Activated naive CD8-positive, alpha-beta T cell treated with anti-CD3 and anti-CD28 coated beads, Interleukin-2, amount 10 ng/mL, durations not matched to agents 7 days and 5 days (primary cell): ENCODE measurements at places on chromosomes 2 and 18. TPM values are rescaled to one million over a fixed set of nuclear protein-coding genes. Genes with fewer than 3 reads are reported as not detected.
A peak's percentile ranks its signal among the peaks of the same experiment; 100 is the strongest.

DNA sequence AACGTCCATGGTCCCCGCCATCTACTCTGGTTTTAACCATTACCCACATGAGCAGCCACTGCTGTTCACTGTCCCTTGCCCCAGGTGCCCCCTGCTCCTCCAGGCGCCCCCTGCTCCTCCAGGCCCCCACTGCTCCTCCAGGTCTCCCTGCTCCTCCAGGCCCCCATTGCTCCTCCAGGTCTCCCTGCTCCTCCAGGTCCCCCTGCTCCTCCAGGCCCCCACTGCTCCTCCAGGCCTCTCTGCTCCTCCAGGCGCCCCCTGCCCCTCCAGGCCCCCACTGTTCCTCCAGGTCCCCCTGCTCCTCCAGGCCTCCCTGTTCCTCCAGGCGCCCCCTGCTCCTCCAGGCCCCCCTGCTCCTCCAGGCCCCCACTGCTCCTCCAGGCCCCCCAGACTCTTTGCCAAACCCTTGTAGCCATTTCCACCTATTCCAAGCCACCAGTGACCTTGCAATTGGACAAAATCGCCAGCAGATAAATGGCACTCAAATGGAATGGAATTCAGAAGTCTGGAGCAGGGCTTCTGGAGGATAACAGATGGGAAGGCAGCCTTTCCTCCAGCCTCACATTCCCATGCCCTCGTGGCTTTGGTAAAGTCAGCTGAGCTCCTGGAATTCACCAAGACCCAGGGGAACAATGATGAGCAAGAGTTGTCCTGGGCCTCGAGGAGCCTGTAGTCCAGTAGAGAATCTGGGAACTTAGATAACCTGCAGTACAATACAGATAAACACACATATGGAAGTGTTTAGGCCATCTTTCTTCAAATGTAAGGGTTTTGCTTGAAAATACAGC lies 13.3 kb upstream of the RPL31 start:
- DNase-seq, result no peak

GRCh38 chr2:128474036-128474955 lies 155.6 kb upstream of the HS6ST1 start:
- no peak for DNase-seq

DNA sequence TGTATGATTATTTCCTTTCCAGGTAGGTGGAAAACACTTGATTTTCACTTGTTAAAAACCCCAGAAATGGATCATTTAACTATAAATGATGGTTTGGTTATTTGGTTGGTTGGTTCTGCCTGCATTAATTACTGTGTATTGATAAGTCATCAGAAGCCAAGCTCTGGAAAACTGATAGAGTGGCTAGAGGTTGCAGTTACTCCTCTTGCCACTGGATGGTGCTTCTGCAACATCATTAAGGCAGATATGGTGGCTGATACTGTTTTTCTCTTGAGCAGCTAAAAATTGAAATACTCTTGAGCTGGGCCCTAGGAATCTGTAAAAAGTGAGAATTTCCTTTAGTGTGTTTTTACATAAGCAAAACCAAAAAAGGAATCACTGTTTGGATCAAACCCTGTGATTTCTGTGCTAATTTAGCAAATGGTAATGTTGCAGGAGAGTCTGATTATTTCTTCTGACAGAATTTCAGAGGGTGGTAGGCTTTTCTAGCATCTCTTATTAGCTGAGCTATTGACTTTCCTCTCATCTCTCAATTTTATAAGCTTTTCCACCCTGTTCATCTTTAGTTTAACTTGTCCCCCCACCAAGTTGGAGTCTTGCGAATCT lies 54.3 kb downstream of the RAB10 start:
- DNase-seq, result no peak

- no peak for DNase-seq
These were observed 185.1 kb downstream of the SCG2 start for GRCh38 chr2:223416815-223417610.

GRCh38 chr2:108701208-108701607 lies 18.1 kb upstream of the RANBP2 start:
- DNase-seq, result no peak

GRCh38 chr2:80311304-80311703 lies 6.8 kb upstream of the LRRTM1 start:
- no peak for DNase-seq

GRCh38 chr2:100291152-100291970 lies 30.9 kb downstream of the LONRF2 start:
- DNase-seq, result peak; percentile 45

The CXCR1 gene
- total RNA-seq, result 0.19 TPM

The UGT1A9 gene
- not detected for total RNA-seq

The GLI2 gene
- total RNA-seq, result 1.2 TPM

The MC2R gene
- total RNA-seq, result not detected

The LHCGR gene
- not detected for total RNA-seq

The ASPRV1 gene
- 1.2 TPM for total RNA-seq
